T follicular helper cell (primary cell): ENCODE measurements at places on chromosomes 1 and 21.

- DNase-seq = no peak
Observed at GRCh38 chr1:14987829-14988603, 165.5 kb upstream of the TMEM51 start.

GRCh38 chr1:213332491-213332890 is 281.4 kb downstream of the RPS6KC1 start:
- no peak for DNase-seq

DNA sequence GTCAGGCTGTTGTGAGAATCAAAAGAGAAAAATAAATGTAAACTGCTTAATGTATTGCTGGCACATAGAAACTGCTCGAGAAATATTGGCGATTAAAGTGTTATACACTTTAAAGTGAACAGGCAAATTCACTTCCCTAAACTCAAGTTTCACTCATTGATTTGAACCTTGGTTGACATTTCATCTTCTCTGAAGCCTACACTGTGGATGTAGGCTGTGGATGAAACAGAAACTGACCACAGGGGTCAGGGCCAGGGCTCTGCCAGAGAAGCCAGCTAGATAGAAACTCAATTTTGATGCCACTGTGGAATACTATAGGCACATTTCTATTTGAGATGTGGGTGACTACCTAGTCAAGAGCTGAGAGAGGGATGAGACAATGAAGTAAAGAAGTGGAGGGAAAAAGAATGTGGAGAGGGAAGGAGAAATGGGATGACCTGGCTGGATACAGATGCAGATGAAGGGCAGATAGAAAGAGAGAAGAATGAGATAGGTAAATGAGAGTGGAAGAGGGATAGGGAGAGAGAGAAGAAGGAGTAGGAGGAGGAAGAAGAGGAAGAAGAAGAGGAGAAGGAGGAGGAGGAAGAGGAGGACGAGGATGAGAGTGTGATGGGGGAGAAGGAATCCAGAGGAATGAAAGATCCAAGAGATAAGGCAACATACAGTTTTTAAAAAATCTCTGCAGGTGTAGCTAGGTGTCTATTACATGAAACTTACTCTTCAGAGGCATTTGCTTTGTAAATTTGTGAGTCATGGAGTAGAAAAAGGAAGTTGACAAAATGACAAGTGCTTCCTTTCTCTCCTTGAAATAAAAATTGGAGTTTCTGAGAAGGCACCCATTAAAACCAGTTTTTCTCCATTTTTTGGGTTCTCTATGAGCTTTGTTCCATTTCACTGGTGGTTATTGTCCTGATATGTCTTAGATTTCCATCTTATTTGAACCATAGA is 17.4 kb upstream of the CD1D start:
- DNase-seq = no peak

GRCh38 chr1:57204091-57204490 is 219.8 kb downstream of the DAB1 start:
- DNase-seq = no peak

- DNase-seq = no peak
Observed at GRCh38 chr1:239040523-239040922, 345.8 kb upstream of the CHRM3 start.

DNA sequence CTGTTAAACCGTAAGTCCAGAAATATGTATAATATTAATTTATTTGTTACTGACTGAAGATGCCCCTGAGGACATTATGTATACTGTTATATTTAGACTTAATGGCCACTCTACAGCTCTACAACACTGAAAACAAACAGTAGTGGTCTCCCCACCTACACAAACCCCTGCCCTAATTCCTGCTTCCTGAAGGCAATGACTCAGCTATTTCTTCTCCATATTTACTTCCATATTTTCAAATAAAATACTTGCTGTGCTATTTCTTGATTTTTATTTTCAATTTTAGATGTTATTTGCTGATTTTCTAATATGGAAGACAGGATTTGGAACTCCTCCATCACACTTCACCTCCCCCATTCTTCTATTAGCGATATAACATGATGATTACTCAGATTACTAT is 97.6 kb downstream of the PCNX2 start:
- DNase-seq = no peak

DNA sequence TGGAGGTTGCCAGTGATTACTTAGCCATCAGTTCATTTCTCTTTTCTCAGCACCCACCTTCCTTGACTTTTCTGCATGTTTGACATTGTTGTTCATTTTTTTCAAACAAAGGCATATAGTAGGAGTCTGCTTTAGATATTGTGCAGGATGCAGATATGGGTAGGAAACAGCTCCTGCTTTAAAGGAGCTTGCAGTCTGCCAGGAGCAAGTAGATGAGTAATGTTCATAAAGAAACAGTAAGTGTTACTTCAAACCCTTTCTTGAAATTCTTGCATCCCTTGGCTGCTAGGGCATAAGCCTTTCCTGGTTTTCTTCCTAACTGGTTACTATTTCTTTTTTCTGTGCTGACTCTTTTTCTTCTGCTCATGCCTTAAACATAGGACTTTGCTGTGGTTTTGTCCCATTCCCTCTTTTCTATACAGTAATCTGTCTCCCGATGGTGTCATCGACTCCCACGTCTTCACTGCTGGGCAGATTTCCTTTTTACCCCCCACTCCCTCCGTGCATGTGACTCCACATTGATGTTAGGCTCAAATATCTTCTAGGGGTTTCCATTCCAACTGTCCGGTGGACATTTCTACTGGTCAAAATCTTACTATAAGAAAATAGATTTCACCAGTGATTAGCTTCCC is 20.4 kb downstream of the PTGFRN start:
- no peak for DNase-seq

DNA sequence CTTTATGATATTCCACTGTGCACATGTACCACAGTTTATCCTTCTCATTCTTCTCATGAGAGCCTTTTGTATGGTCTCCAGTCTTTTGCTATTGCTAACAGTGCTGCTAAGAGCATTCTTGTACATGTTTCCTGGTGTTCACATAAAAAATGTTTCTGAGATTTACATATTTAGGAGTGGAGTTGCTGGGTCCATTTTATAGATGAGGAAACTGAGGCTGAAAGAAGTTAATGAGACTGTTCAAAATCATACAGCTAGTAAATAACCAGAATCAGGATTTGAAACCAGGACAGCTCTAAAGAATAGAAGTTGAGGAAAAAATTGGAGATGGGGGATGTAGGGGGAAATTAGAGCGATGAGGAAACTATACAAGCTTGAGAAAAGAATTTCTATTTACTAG is 27.8 kb upstream of the RGS16 start:
- DNase-seq = no peak

- DNase-seq = no peak
Observed at GRCh38 chr1:177800400-177801088, 169.3 kb downstream of the SEC16B start.

DNA sequence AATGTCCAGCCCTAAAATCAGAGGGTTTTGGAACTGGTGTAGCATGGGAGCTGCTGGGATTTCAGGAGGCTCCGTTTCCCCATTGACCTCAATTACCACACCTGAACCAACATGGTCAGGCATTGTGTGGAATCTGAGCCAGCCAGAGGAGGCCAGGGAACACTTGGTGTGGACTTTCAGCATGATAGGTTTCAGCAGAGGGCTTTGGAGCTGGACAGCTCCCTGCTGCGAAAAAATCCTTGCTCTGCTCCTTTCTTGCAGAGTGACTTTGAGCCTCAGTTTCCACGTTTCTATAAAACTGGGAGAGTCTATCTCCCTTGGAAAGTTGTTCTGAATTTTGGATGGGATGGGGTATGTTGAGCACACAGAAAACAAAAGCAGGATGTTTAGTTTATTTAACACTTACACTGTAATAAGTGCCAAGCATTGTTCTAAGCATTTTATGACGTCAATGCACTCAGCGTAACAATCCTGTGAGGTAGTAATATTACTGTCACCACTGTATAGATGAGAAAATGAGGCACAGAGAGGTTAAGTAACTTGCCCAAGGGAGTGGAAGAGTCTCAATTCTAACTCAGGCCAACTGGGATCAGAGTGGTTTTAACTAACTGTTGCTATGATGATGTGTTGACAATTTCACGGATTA is 168.0 kb downstream of the GRIK3 start:
- no peak for DNase-seq

DNA sequence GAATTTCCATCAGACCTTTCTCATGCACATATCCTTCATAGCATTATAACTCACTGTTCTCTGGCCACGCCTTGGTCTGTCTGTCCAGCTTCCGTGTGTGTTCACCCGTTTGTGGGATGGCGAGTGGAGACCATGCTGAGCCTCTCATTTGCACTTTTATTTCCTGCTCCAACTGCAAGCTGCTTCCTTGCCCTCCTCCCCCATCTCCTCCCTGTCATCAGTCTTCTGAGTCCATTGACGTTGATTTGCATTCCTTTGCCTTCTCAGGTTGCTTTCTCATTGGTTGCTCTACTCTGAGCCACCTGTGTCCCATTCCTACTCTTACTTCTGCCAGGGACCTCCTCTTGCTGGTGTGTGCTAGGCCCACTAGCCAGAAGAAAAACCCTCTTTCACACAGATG is 146.4 kb downstream of the NOS1AP start:
- DNase-seq = no peak

- DNase-seq = no peak
Observed at GRCh38 chr1:201419256-201419655, 2.3 kb downstream of the TNNI1 start.

GRCh38 chr1:18217398-18218043 is 109.9 kb downstream of the IGSF21 start:
- no peak for DNase-seq

GRCh38 chr1:244368279-244368678 is 83.4 kb downstream of the ADSS2 start:
- DNase-seq = no peak

DNA sequence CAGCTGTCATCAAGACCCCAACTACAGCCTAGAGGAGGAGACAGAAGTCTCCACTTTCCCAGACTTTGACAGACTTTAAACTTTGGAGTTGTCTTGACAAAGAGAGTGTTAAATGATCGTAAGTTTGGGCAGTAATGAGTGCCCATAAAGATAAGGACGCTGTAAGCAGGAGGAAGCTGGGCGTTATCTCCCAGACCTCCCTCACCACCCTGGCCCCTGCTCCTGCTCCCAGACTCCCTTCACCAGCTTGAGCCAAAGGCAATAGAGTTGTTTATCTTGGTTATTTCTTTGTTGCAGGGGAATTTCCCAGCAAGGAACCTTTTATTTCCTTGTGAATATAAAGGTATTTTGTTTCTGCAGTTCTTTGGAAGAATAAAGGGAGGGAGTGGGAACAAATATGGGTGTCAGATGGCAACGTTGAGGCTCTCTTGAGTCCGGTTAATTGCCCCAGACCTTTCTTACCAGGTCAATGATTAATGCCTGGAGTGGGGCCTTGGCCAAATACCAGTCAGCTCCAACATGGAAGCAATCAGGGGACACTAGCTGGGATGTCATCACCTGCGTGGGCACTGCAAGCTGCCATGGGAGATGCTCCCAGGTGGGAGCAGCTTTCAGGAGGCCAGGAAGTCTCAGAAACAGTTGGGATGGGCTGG is 4.4 kb downstream of the PIGR start:
- no peak for DNase-seq

DNA sequence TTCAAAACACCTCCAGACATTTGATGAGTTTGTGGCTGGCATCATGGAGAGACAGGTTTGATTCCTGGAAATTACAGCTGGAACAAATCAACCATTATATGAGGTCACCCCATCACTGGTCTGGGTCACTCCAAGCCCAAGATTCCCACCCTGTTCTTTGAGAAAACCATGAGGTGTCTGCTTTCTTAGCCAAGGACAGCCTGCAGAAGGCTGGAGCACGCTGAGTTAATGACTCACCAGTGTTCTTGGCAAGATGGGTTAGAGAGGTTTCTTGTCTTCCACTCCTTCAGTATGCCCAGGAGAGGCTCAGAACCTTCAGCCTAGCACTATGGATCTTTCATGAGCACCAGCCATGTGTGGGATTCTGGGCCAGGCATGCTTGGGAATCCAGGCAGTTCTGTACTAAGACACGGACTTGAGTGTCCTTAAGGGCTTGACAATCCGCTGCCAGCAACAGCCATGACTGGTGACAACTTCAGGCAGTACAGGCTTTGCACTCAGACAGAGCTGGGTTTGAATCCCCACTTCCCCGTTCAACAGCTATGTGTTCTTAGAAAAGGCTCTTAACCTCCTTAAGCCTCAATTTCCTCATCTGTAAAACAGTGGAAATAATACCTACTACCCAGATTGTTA is 43.9 kb downstream of the GRHL3 start:
- no peak for DNase-seq

DNA sequence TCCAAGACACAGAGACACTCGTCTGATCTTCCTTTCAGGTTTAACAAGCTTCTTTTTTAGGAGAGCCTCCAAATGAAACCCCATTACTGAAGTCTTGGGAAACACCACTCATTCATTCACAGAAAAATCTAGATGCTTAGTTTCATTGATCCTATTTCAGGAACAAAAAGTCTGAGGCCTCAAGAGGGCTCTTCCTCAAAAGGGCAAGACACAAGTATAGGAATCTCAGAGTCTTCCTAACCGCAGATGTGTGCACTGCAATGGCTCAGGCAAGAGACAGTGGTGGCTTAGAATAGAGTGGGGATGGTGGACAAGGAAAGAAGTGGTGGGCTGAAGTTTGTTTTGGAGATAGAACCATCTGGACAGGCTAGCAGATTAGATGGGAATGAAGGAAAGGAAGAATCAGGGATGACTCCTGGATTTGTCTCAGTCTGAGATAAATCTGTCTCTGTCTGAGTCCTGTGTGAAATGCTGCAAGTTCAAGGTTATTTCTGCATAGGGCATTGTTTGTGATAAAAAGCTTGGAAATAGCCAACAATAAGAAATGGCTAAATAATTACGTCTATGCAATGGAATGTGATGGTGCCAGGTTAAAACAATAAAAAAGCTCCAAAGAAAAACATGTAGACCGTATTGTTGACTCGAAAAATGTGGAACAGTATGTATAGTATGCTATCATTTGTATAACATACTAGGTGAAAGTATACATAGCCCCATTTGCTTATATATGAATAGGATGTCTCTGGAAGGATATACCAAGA is 8.9 kb upstream of the CTSE start:
- no peak for DNase-seq

DNA sequence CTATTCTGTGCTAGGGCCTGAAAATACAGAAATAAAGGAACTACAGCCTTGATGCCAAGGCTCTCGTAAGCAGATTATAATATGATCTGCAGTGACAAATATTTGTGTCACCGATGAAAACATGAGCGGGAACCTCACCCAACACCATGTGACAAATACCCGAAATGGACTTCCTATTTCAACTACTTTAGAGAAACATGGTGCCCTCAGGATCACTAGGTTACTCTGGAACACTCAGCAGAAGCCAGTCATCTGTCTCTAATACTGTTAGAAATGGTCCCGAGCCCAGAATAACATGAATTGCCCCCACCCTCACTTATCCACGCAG is 463 bp upstream of the VAMP3 start:
- no peak for DNase-seq

GRCh38 chr1:93958726-93959100 is 49.5 kb upstream of the GCLM start:
- no peak for DNase-seq

- no peak for DNase-seq
Observed at GRCh38 chr21:33967086-33967571, 51.5 kb upstream of the ATP5PO start.

DNA sequence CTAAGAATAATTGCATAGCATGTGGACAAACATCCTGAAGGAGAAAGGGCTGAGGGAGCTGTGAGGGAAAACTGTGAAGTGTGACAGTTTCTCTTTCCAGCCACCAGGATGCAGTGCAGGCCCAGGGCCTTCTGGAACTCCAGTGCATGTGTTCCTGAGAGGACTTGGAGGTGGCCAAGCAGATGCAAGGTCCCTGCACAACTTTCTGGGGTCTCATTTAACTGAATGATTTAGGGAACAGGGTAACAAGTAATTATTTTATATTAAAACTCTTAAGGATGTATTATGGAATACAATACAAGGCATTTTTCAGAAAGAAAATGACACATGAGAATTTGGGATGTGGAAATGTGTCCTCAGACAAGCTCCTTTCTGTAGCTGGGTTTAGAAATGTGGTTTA is 61.2 kb upstream of the MCOLN3 start:
- DNase-seq = peak; percentile 20
